ENCODE measurements at places on chromosomes 13 and 19.

DNA sequence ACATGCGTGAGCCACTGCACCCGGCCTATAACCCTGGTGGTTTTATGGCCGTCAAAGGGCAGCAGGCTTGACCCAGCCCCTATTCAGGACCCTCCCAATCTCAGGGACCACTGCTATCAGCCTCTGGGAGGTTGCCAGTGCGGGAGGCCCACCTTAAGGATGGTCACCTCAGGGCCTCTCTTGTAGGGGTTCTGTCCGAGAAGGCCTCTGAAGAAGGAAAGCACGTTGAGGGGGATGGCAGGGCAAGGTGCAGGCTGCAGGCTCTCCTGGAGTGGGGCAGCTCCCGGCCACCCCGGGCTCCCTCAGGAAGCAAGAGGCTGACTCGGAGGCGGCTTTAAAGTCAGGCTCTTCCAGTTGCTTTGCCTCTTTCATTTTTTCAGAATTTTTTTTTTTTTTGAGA lies 6.0 kb upstream of the GRTP1 start:
- no peak for DNase-seq

DNA sequence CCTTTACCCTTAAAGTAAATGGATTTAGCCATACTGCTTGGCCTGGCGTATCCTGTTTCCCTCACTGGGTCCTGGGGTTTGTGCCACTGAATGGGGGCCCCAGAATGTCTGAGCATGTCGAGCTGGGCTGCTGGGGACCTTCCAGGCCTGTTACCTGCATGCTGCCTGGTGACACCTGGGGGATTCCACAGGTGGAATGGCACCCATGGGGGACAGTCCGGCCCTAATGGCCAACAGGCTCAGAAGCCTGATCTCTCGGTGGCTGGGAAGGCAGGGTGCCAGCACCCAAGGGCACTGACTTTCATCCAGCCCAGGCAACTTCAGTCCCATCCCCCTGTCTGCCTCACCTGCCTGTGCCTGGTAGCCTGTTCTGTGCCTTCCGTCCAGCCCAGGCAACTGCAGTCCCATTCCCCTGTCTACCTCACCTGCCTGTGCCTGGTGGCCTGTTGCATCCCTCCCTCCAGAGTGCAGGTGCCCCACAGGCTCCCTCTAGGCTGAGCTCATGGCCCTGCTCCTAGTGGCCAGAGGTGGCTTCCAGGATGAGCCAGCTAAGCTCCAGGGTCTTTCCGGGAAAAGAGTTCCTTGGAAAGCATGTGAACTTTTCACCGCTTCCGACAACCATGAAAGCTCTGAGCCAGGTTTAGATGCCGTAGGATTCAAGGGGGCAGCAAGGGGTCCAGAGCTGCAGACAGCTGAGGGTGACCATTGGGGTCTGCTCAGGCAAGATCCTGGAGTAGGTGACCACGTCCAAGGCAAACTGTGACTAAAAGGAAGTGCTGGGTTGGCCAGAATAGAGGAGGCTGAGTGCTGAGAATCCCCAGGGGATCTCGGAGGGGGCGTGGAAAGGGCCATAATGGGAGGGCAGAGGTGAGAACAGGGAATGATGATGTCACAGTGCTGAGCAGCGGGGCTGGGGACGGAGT lies 30.3 kb upstream of the ZNF492 start:
- DNase-seq = no peak

DNA sequence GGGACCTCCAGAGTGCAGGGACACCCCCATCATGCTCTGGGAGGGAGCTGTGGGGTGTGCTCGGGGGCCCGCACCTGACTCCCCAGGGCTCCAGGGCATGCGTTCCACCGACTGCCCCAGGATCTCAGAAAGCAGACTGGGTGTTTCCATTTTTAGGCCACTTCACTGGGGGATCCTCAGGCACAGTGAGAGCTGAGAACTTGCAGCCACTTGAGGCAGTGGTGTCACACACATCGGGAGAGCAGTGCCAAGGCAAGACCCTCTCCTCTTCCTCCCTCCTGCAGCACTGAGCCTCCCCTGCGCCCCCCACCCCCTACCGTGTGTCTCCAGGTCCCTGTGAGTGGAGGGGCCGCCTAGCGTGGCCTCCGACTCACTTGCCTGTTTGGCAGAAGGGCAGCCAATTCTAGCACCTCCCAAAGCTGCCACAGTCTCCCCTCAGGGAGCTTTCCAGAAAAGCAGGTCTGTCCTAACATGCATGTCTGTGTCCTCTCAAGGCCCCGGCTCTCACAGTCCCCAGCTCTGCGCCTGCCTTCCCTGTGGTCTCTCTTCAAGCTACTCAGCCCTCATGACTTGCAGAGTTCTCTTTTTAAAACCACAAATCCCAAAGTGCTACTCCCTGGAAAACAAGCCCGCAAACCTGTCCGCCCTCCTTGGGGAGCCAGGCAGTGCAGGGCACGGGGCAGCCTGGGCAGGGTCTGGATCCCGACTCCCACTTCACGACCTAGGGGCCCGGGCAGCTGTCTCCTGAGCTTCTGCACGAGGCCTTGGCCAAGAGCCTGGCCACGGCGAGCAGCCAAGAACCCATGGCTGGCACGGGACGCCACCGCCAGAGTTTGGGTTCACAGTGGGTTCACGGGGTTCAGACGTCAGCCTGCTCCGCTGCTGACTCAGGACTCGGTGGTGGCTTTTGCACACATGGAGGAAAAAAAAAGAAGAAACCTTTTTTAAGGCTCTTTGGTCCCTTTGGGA lies 94.1 kb downstream of the STK24 start:
- DNase-seq = no peak

- no peak for DNase-seq
These were observed 808.0 kb upstream of the PRR20A start for GRCh38 chr13:56332671-56333070.

DNA sequence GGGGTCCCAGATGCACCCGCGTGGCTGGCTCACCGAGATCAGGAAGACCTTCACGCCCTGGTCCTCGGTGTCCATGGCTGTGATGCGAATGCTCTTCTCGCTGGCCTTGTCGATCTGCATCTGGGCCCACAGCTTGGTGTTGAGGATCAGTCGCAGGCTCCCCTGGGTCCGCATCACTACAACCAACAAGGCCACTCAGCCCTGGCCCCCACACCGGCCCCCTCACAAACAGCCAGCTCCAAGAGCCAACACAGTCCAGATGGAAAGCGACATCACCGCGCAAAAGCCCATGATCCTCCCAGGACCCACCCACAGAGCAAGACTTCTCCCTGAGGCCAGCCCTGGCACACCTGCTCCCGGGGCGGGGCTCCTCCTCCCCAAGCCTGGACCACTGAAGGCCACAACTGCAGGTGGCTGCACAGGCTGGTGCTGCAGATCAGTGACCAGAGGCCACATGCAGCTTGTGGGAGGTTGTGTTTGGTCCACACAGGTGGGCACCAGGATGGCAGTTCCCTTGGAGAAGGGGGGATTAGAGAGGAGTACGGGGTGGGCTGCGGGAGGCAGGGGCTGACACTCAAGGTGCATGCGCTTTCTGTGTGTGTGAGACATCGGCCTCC lies 4.5 kb downstream of the CAPS start:
- no peak for DNase-seq

DNA sequence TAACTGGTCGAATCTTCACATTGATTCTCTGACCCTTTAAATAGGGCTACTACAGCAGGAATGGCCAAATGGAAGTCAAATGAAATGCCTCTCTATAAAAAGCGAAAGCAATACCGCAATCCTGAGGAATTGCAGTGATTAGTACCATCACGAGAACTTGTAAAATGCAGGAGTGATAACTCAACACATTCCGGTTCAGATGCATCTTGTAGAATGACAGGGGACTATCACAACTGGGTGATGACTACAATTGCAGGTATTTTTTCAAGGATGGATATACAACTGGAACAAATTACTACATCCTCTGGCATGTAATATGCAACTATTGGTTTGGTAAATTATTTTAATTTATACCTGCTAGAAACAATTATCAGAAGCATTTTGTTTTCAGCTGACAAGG lies 140.4 kb downstream of the PCDH20 start:
- no peak for DNase-seq

- DNase-seq = no peak
These were observed 2.5 kb upstream of the ISYNA1 start for GRCh38 chr19:18440415-18440877.

- DNase-seq = no peak
These were observed 13.3 kb downstream of the KCTD15 start for GRCh38 chr19:33809960-33810359.

- no peak for DNase-seq
These were observed 18.3 kb upstream of the EIF3G start for GRCh38 chr19:10137751-10138682.

- DNase-seq = no peak
These were observed 367.7 kb downstream of the KCNRG start for GRCh38 chr13:50382951-50383350.

DNA sequence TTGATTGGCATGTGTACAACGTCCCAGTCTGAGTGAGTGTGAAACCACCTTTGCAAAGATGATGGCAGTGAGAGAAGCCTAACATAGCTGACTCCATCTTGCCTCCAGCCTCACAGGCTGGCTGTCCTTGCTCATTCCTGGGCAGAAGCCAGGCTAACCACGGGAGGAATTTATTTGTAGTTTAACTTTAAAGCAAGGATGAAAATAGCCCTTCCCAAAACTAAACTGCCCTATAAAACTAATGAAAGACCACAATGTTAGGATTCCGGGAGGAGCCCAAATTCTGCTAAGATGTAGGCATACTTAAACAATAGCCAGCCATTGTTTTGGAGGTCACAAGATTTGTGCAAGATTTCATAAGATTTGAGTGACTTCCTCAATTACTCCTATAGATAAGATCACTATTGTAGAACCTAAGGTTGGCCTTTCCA lies 96.6 kb upstream of the LSM14A start:
- no peak for DNase-seq

DNA sequence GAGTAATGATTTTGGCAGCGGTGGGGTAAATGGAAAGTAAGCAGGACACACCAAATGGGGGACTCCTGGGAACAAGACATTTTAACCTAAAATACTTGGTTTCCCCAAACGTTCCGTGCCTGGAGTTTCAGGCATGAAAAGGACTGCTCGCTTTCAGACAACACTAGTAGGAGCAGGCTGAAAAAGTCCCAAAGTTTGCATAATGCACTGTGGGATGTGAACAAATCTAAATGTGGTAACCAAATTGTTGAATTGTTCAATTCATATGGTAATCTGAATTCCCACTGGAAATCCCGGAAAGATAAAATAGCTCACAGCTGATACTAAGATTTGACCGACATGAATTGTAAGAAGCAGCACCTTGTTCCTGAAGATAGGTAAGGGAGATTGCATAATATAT lies 467.2 kb upstream of the ARGLU1 start:
- no peak for DNase-seq

DNA sequence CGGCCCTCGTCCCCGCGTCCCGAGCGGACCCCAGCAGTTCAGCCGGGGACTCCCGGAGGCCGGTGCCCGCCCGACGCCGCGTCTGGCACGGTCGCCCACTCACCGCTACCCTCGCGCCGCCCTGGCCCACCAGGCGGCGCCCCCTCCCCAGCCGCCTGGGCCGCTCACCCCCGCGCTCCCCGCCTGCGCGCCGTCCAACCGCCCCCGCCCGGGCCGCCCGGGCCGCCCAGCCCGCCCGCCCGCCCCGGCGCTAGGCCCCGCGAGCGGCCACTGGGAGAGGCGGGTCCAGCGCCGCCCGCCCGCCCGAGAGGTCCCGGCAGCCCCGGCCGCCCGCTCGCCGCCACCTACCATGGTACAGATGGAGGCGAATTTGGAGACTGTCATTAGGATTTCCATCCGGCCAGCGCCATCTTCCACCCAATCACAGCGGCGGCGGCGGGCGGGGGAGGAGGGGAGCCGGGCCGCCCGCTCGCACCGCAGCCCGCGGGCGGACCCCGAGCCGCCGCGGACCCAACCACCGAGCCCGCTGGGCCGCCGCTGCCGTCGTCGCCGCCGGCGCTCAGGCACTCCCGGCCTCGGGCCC lies at the start of gene USP12:
TSS of gene USP12 (minus strand) at position 568 of the 583 bp plus-strand sequence. CDS start at position 396, 172 bp downstream.
- peak; percentile 3 for DNase-seq

DNA sequence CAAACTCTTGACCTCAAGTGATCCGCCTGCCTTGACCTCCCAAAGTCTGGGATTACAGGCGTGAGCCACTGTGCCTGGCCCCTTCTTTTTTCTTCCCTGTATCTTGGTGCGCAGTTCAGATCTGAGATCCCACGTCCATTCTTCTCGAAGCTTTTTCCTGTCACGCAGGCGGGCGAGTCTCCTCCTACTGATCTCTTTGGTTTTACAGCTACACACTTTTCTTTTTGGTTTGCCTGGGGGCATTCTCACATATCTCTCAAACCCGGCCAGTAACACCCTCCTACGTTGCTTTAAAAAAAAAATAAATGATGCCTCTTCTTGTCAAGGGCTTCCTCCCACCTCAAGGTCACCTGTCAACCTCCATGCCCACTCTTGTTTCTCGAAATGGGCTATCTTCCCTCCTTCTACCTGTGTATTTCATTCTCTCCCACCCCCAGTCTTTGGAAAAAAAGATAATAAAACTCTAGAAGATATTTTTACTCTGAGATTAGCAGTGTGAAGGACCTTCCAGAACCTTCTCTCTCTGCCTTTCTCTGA lies 12.1 kb downstream of the TMPRSS9 start:
- no peak for DNase-seq

DNA sequence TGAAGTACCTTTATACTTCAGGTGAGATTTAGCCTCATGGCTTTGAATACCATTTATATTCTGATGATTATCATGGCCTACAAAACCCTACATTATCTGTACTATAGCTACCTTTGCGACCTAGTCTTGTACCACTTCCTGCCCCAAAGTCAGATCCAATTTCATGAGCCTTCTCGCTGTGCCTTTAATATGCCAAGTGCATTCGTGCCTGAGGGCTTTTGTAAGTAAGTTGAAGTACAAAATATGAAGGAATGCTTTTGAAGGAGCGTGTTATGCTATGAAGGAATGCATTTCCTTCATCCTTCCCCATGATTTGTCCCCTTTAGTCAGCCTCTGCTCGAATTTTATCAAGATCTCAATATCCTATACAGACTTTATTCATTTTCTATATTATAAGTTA lies 9.2 kb upstream of the RASL11A start:
- no peak for DNase-seq

DNA sequence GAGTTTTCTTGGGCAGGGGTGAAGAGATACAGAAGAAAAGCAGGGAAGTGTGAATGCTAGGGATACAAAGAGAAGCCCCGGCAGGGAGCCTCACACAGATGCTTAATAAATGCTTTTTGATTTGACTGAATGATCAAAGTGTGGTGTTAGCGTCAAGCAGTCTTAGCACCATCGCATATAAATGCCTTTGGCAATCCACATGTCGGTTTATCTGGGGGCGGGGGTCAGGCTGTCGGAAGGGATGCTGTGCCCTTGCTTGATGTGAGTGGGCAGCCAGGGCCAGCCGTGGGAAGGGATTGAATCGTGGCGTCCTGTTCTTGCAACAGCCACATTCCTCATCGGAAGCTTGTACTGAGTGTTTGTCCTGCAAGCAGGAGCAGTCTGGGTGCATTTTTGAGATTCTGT lies 173.1 kb downstream of the LACC1 start:
- peak; percentile 22 for DNase-seq

- DNase-seq = no peak
These were observed 15.4 kb downstream of the MED26 start for GRCh38 chr19:16612636-16613035.

Measured in amniotic stem cell (primary cell).